NCI-H1048 (cell line): ENCODE measurements at places on chromosomes 4 and X.

- DNase-seq: no peak
Observed at GRCh38 chr4:149985981-149986380, 92.3 kb upstream of the DCLK2 start.

- DNase-seq: no peak
Observed at GRCh38 chr4:129490516-129490915, 394.6 kb downstream of the C4orf33 start.

DNA sequence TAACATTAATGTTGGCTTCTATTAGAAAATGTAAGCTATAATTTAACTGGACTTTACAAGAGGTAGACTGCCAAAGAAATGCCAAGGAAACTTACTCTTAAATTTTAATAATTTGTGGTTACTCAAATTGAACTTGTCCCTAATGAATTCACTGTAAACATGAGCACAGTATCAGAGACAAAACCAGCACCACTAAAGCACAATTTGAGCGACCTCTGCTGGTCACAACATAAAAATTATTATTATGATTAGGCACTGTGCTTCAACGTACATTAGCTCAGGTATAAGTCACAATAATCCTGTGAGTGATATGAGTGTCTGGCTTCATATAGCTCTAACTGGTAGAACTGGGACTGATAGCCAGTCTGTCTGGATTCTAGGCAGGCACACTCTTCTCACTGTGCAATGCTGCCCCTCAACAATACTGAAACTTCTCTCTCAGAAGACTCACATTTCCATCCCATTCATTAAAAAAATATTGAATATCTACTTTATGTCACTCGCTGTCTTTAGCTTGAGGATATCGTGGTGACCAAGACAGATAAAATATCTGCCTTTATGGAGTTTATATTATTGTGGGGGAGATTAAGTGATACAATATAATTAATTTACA is 8.0 kb downstream of the NUDT6 start:
- DNase-seq: no peak

GRCh38 chr4:3462790-3463415 is at the start of gene DOK7:
Gene DOK7 (plus strand): TSS chr4:3463306. CDS start chr4:3463376, 70 bp downstream.
- no peak for DNase-seq

- DNase-seq: no peak
Observed at GRCh38 chr4:109721033-109721432, 8.8 kb downstream of the PLA2G12A start.

DNA sequence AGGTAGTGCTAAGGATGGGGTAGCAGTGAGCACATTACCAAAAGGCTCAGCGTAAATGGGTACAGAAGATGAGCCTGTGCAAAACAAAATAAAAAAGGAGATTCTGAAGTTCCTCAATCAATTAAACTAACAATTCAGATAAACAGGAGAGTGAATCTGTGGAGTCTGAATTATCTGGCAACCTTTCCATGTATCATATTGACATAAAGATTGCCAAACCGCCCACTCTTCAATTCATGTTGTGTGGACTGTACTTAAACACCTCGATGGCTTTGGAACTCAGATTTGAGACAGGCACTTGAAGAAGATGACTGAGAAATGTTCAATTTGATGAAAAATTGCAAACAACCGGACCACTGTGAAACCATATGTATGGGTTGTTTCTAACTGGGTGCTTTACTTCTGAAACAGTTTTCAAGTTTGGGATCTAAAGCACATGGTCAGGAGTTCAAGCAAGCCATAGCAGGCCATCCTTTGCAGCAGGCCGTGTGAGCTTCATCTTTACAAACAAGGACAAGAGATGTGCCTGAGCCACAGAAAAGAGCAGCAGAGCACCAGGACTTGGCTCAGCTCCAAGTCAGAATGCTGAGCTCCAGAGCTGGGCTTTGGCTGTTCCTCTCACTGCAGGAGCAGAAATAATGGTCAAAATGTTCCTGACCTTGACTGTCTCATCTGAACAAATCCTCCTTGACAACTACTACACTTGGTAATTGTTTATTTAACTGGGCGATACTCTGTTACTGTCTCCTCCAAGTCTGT is 108.1 kb downstream of the MGST2 start:
- no peak for DNase-seq

DNA sequence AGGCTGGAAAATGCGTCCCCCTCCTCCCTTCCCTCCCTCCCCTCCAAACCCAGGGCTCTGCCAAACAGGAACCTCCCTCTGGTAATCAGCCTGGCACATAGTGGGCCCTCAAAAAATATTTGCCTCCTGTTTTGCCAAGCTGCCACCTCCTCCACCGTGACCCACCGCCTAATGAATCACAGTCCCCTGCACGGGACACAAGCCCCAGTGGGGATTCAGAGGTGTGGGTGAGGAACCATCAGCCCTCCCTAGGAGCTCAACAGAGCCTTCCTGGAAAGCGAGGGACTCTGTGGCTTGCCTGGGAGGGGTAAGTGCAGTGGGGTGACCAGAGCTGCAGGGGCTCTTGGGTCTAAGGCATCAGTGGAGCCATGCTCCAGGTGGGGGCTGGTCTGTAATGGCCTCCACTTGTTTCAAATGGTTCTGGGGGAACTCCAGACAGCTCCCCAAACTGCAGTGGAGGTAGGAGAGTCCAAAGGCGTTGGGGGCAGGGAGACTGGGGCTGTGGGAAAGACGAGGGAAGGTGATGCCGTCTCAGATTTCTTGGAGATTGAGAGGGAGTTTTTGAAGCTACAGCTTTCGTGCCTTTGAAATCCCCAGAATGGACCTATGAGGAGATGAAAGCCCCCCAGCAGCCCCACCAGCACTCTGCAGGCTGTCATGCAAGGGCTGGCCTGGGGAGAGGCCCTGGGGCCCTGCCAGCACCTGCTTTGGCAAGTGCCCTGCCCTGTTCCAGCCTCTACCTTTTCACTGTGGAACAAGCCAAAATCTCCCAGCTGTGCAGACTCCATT is 1.0 kb upstream of the PPP2R2C start:
- DNase-seq: no peak

DNA sequence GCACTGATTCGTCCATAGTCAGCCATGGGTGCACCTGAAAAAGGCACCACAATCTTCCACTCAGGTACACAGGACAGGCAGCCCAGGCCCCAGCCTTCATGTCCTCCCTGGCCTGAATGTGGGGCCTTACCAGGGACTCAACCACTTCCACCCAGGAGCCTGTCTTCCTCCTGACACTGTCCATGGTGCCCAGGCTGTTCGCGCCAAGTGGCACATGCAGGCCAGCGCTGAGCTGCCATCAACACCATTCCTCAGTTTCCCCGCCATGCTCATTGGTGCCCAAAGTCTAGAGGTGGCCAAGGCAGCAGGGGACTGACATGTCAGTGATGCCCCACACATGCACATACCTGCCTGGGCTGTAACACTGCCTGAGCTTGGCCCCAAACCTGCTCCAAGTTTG is 322.2 kb upstream of the POU3F4 start:
- no peak for DNase-seq

GRCh38 chrX:48813644-48814043 is 11.8 kb downstream of the HDAC6 start:
- no peak for DNase-seq

- DNase-seq: no peak
Observed at GRCh38 chrX:44974451-44974850, 101.5 kb downstream of the KDM6A start.

DNA sequence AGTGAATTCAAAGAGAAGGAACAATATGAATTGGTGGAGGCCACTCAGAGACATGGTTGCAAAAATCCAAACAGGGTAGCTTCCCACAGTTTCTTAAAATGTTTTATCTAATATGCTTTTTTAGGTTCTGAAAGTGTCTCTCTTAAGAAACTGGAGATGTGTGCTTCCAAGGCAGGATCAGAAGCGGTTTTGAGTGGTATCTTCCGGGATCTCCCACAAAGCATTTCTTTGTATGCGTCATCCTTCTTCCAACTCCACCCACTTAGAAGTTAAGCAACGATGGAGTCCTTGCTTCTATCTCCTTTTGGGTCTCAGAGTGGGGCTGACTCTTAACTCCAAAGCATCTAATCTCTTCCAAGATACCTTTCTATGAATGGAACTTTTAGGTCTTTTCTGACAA is 196.7 kb downstream of the MID1 start:
- DNase-seq: no peak

- no peak for DNase-seq
Observed at GRCh38 chr4:42554072-42554471, 102.8 kb downstream of the ATP8A1 start.

GRCh38 chrX:24079411-24079810 is 24.7 kb downstream of the EIF2S3 start:
- no peak for DNase-seq

DNA sequence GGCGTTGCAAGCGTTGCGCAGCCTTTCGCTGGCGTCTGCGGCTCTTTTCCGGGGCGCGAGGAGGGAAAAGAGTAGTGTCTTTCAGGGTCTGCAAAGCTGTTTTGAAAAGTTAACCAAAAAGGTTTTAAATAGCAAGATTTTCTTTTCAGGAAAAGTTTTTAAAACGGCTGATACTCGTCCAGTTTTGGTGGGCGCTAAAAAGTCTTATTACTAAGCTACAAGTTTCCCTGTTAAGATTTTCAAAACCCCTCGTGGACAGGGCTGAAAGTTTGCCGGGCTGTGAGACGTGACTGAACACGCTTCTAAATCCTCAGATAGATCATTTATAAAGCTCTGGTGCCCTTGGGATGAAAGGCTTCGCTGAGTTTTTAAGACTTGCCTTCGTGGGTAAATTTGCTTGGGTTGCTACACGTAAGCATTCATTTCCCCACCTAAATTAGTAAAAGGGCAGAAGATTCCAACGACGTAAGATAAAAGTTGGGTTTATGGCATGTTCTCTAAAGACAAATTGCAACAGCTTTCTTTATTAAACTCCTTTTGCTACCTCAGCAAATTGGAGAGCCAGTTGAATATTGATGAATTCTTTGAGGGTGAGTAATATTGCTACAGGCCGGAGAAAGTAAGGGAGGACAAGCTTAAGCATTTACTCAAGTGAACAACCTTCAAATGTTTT is 91.5 kb downstream of the HPRT1 start:
- no peak for DNase-seq

- DNase-seq: no peak
Observed at GRCh38 chr4:7254736-7255487, 62.6 kb downstream of the SORCS2 start.

DNA sequence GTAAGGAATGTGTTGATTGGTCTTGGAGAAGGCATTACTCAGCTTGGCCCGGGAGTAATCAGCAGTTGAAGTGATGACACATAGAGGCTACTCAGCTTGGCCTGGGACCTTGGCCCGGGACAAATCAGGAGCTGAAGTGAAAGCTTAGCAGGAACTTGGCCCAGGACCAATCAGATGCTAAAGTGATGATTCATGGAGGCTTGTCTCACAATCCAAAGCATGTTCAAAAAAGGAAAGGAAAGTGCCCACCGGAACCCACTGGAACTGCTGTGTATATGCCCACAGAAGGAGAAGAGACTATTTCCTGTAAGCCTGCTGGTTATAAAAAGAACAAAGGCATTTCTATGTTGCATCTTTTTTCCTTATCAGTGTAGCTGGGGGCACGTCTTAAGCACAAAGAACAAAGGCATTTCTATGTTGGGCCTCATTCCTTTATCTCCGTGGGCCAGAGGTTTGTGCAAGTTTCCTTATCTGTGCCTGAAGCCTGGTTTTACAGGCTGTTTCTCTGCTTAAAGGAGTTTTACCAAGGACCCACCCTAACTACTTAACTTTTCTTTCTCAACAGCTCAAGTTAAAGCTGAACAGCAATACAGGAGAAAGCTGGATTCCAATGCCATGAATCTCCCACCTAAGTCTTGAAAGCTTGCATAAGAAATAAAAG is 1176.7 kb downstream of the NLGN4X start:
- DNase-seq: no peak

- no peak for DNase-seq
Observed at GRCh38 chrX:148499638-148500422, 587 bp upstream of the AFF2 start.

GRCh38 chr4:168605411-168605810 is 108.6 kb downstream of the PALLD start:
- DNase-seq: no peak

GRCh38 chr4:121462660-121463261 is 81.9 kb upstream of the QRFPR start:
- DNase-seq: peak; percentile 16

DNA sequence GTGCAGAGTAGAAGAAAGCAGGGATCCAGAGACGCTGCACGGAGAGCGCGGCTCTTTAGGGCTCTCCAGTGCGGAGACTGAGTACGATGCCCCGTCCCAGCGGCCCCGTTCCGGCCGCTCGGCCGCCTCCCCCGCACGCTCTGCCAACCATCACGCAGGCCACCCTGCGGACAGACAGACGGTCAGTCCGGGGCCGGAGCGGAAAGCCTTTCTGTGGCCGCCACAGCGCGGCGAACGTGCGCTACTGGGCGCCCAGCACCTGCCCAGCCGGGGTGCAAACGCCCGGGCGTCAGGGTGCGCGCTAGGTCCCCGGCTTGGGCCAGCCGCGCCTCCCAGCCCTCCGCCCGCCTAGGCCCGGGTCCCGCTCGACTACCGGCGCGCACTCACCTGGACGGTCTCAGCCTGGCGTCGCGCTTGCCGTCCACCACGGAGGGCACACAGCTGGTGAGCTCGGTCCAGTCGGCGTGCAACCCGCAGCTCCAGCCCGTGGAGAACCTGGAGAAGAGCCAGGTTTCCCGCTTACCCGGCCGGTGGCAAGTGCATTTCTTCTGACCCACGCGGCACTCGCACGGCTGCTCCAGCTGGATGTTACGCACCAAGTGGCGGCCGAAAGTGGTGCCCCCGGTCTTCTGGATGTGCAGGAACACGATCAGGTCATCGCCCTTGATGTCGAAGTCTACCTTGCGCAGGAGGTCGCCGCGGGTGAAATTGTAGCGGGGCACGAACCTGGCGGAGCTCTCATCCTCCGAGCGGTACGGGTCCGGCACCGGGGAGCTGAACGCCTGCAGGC is 1.8 kb downstream of the HS6ST2 start:
- DNase-seq: no peak

- no peak for DNase-seq
Observed at GRCh38 chr4:28117084-28117682, 1256.5 kb downstream of the STIM2 start.

GRCh38 chr4:54482529-54483200 is 175.1 kb upstream of the KIT start:
- no peak for DNase-seq

DNA sequence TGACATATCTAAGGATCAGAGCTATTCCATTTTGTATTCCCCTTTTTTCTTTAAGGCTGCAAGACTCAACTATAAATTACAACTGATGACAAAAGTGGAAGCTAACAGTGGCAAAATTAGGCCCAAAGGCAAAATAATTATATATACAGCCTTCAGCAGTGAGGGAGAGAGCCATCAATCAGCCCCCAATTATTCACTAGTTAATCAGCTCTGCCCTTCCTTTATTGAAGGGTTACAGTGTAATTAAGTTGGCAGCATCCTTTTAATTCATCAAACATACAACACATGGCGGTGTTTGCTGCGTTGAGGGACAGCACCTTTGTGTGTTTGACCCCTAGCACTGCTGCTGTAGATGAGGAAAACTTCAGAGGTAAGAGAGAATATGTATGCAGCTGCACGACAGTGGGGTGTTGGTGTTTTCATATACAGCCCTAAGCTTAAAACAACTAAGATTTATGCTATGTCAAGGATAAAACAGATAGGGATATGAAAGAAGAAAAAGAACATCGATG is 973.9 kb upstream of the POU3F4 start:
- DNase-seq: no peak
